Aorta (tissue), 5 donors: ENCODE measurements at places on chromosomes 1 and 21. TPM values are rescaled to one million over a fixed set of nuclear protein-coding genes. Genes with fewer than 3 reads are reported as not detected.

SNX7 gene
- total RNA-seq, result 39.3 TPM

FOXD2 gene
- total RNA-seq, result 2.7 TPM

TRIM67 gene
- total RNA-seq, result not detected

SMCP gene
- not detected for total RNA-seq

DCDC2B gene
- total RNA-seq, result not detected

MGST3 gene
- total RNA-seq, result 199 TPM

DNA sequence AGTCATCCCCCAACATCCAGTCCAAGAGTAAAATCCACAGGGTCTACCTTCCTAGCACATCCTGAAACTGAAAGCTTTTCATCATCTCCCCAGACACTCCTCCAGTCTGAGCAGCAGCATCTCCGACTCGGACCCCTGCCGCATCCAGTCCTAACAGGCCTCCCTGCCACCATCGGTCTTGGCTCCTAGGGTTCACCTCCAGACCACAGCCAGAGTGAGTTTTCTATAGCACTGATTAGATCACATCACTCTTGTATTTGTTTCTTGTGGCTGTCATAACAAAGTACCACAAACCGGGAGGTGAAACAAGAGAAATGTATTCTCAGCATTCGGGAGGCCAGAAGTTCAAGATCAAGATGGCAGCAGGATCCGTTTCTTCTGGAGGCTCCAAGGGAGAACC lies 187.8 kb downstream of the TOMM20 start:
- H3K4me3 ChIP-seq, result no peak overlapping the region
- no peak overlapping the region for H3K27ac ChIP-seq
- peaks cover 2% of the 10 kb centered on the region for H3K4me1 ChIP-seq
- H3K27me3 ChIP-seq, result no peaks in the 10 kb centered on the region
- DNase-seq, result no peak

DNA sequence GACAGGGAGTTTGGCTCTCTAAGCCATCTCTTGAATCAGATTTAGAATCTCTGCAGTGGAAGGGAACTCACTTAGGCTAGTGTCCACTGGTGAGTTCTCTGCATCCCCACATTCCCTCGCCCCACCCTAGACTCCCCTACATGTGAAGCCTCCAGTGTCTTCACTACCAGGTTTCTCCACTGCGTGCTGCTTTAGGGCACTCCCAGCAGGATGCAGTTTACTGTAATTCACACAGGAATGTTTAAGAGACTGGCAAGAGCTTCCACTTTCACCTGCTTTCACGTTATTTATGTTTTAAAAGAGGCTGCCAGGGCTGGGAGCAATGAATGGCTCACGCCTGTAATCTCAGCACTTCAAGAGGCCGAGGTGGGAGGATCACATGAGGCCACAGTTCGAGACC lies 60.2 kb downstream of the KAZN start:
- DNase-seq, result no peak
- H3K4me3 ChIP-seq, result no peak overlapping the region
- no peaks in the 10 kb centered on the region for H3K27me3 ChIP-seq
- no peaks in the 10 kb centered on the region for H3K4me1 ChIP-seq
- no peak overlapping the region for H3K27ac ChIP-seq

DNA sequence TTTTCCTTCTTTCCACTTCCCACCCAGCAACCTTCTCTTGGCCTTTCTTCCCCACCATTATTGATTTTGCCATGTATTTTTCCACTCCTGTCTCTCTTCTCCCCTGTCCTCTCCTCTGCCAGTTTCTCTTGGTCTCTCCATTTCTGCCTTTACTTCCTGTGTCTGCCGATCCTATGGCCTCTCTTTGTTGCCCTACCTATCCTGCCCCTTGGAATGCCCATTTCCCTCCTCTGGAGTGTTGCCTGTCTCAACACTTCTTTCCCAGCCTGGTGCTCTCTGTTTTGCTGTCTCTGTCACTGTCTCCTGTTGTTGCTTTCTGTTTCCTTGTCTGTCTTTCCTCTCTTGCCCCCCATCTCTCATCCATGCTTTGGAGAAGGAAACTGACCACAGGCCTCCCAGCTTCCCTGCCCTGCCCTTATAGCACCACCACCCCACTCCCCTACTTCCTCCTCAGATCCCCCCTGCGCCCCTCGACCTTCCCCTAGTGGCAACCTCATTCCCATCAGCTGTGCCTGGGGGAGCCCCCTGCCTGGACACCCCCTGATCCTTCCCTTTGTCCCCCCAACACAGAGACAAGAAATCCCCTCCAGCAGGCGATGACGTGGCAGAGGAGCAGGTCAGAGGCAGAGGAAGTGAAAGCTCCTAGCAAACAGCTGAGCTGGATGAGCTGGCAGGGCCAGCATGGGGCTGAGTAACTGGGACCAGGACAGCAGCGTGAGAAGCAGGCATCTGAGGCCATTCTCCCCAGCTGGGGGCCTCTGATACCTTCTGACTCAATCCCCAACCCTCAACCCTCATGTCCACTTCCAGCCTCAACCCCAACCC lies 6.6 kb upstream of the ETV3L start:
- H3K27me3 ChIP-seq, result no peaks in the 10 kb centered on the region
- H3K36me3 ChIP-seq, result no peaks in the 10 kb centered on the region
- no peaks in the 10 kb centered on the region for H3K4me1 ChIP-seq
- no peak overlapping the region for H3K4me3 ChIP-seq
- H3K27ac ChIP-seq, result no peak overlapping the region
- DNase-seq, result peak; percentile 83

DNA sequence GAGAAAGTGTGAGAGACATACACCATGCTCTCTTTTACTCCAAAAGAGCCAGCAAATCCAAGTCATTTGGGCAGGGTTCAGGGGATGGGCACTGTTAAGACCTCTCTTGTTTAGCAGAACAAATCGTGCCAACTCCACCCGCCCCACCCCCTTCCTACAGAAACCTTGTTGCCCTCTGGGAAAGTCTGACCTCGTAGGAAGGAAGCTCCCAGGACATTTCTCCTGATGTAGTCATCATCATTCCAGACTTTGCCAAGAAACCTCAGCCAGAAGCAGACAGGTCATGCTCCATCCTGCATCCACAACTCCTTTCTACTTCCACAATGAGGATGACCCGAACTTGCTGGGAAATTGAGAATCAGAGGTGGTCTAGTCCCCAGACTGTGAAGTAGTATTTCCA lies 57.7 kb downstream of the UBE2T start:
- no peak for DNase-seq
- no peak overlapping the region for H3K4me3 ChIP-seq
- H3K36me3 ChIP-seq, result no peaks in the 10 kb centered on the region
- no peak overlapping the region for H3K27ac ChIP-seq

GRCh38 chr1:227938276-227938675 lies 9.5 kb downstream of the WNT9A start:
- no peaks in the 10 kb centered on the region for H3K4me1 ChIP-seq
- H3K27ac ChIP-seq, result no peak overlapping the region
- H3K4me3 ChIP-seq, result no peak overlapping the region
- H3K27me3 ChIP-seq, result no peaks in the 10 kb centered on the region

DNA sequence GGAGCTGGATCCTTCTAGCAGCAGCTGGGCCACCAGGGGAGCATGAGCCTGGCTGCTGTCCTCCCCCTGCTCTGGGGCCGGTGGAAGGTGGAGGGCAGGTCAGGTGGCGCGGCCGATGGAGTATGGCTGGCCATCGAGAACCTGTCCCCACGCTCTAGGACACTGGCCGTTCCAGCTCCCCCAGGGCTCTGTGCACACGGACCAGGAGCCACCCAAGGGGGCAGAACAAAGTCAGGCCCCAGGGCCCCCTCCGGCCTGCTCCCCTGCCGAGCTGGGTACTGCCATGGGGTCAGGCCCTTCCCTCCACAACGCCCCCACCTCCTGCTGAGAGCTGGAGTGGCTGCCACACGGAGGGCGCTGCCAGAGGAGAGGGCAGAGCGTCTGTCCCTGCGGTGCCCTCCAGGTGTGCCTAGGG lies 4.5 kb upstream of the PLCH2 start:
- no peaks in the 10 kb centered on the region for H3K27me3 ChIP-seq
- no peak for DNase-seq
- H3K36me3 ChIP-seq, result no peaks in the 10 kb centered on the region
- H3K4me3 ChIP-seq, result no peak overlapping the region

- no peak overlapping the region for H3K4me3 ChIP-seq
- DNase-seq, result no peak
- H3K36me3 ChIP-seq, result no peaks in the 10 kb centered on the region
- no peak overlapping the region for H3K27ac ChIP-seq
- no peaks in the 10 kb centered on the region for H3K4me1 ChIP-seq
Measured at GRCh38 chr1:25120281-25120680, 112.0 kb downstream of the SYF2 start.

DNA sequence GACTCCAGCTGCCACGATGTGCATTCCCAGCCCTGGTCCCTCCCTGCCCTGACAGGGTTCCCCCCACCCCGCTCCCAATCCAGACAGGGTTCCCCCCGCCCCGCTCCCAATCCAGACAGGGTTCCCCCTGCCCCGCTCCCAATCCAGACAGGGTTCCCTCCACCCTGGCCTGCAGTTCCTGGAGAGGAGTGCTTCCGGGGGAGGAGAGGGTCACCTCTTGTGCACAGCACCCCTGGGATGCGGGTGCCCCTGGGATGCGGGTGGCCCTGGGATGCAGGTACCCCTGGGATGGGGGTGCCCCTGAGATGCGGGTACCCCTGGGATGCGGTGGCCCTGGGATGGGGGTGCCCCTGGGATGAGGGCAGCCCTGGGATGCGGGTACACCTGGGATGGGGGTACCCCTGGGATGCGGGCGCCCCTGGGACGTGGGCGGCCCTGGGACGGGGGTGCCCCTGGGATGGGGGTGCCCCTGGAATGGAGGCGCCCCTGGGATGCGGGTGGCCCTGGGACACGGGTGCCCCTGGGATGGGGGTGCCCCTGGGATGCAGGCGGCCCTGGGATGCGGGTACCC lies 36.7 kb upstream of the SLC19A1 start:
- H3K4me1 ChIP-seq, result no peaks in the 10 kb centered on the region
- no peaks in the 10 kb centered on the region for H3K27me3 ChIP-seq
- H3K4me3 ChIP-seq, result no peak overlapping the region
- no peak overlapping the region for H3K27ac ChIP-seq
- no peaks in the 10 kb centered on the region for H3K36me3 ChIP-seq

DNA sequence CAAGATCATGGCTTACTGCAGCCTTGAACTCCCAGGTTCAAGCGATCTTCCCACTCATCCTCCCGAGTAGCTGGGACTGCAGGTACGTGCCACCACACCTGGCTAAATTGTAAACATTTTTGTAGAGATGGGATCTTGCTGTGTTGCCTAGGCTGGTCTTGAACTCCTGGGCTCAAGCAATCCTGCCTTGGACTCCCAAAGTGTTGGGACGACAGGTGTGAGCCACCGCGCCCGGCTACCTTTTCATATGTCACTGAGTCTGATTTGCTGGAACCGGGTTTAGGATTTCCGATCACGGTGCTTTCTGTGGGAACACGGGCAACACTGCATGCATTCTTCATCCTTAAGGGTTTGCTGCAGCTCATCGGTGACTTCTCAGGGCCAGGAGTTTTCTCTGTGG lies 32.2 kb upstream of the PCBP3 start:
- no peaks in the 10 kb centered on the region for H3K36me3 ChIP-seq
- H3K4me1 ChIP-seq, result no peaks in the 10 kb centered on the region

DNA sequence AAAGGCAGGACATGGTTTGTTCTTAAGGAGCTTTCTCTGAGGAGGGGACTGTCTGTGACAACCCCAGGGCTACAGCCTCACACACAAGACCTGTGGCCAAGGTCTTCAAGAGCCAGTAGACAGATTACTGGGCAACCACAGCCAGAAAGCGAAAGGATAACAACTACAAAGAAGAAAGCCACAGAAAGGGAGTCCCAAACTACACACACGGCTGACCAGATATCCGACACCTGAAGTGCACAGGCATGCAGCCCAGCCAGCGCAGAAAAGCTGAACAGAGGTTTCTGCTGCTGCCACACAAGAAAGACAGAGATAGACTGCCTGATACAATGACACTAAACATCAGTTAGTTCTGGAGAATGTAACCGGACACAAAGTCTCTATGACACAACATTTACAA lies 21.4 kb upstream of the NADK start:
- H3K27ac ChIP-seq, result no peak overlapping the region
- DNase-seq, result no peak
- peaks cover 3% of the 10 kb centered on the region for H3K36me3 ChIP-seq
- no peaks in the 10 kb centered on the region for H3K4me1 ChIP-seq

- no peak for DNase-seq
- H3K27me3 ChIP-seq, result no peaks in the 10 kb centered on the region
- no peak overlapping the region for H3K27ac ChIP-seq
- H3K4me1 ChIP-seq, result no peaks in the 10 kb centered on the region
- no peak overlapping the region for H3K4me3 ChIP-seq
Measured at GRCh38 chr1:174988986-174989385, 10.8 kb upstream of the CACYBP start.

GRCh38 chr1:147669469-147670318 lies 630 bp downstream of the ACP6 start:
- H3K27me3 ChIP-seq, result no peaks in the 10 kb centered on the region
- no peak overlapping the region for H3K27ac ChIP-seq
- H3K4me1 ChIP-seq, result no peaks in the 10 kb centered on the region
- H3K36me3 ChIP-seq, result no peaks in the 10 kb centered on the region
